ENCODE measurements at places on chromosomes 16 and 17. TPM values are rescaled to one million over a fixed set of nuclear protein-coding genes. Genes with fewer than 3 reads are reported as not detected.

FNDC8 gene
- not detected for total RNA-seq

PRKCB gene
- 12.1 TPM for total RNA-seq

IL17C gene
- total RNA-seq = not detected

RUNDC1 gene
- total RNA-seq = 13.7 TPM

LRRC37A gene
- 4.7 TPM for total RNA-seq

SLC5A10 gene
- not detected for total RNA-seq

ZNF385C gene
- total RNA-seq = 0.33 TPM

EVI2A gene
- total RNA-seq = 6.9 TPM
